ENCODE measurements at places on chromosomes 3 and 15. TPM values are rescaled to one million over a fixed set of nuclear protein-coding genes. Genes with fewer than 3 reads are reported as not detected.

Gene GASK1A
- 0.99 TPM for total RNA-seq

Gene C3orf52
- total RNA-seq: 8.2 TPM

Gene RPL32
- 2,337 TPM for total RNA-seq

Gene ZNF80
- not detected for total RNA-seq
